ENCODE measurements at places on chromosomes 11 and 22. TPM values are rescaled to one million over a fixed set of nuclear protein-coding genes. Genes with fewer than 3 reads are reported as not detected.

- no peak for DNase-seq
Measured at GRCh38 chr22:46568102-46568809, 30.8 kb upstream of the CELSR1 start.

OR52A1 gene
- total RNA-seq, result not detected

CALCA gene
- not detected for total RNA-seq

DNA sequence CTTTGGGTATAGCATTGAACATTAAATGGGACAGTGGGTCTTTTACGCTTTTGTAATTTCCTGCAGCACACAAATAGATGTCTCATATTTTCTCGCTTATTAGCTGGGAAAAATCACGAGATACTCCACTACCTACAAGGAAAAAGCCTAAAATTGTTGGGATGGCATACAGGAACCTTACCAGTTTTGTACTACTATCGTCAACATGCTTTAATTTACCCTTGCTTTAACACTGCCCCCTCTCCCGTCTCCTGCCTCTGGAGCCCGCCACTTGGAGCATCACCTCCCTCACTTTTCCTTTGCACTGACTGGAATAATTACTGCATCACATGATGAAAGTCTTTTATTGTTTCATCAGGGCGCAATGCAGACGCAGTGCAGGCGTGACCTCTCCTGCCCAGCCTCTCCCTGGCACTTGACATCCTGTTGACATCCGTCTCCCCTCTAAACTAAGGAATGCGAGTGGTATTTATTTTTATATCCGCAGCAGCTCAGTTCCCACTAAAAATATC, 1.0 kb upstream of the FNBP4 start:
- DNase-seq, result peak; percentile 17

GRCh38 chr11:134181707-134182106, 42.1 kb downstream of the NCAPD3 start:
- no peak for DNase-seq

GRCh38 chr22:35498026-35498800, 42.4 kb upstream of the RASD2 start:
- no peak for DNase-seq

SMIM38 gene
- not detected for total RNA-seq

LTBP3 gene
- total RNA-seq, result 246 TPM

- no peak for DNase-seq
Measured at GRCh38 chr11:33655842-33656600, 44.6 kb downstream of the C11orf91 start.

DNA sequence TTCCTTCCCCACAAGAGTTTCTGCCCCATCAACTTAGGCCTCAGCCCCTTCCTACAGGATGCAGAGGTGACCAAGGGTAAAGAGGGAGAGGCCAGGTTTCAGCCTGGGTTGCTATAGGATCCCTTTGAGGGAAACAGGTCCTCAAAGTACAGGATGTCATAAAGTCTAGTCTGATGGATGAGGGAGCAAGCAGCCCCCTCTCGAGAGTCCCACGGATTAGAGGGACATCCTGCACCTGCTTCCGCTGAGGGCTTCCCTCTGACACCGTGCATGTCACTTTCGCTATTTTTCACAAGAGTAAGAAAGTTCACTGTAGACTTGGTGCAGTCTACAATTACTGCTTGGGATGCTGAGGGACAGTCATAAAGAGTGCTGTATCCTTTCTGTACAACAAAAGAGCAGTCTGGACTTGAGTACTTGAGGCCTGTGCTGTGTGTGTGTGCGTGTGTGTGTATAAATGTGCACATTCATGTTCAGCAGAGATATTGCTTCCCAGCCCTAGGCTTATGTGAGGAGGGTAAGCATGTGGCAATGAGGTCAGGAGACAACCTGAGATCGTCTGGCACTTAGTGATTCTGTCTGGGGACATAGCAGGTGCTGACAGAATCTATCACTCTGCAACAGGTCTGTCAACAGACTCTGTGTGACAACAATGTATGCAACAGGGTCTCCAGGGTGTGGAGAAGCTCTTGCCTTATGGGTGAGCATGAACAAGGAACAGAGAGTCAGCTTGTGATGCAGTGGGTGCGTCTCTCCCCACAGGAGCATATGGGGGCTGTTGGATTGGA, 18.0 kb upstream of the CHST1 start:
- DNase-seq, result no peak

DNA sequence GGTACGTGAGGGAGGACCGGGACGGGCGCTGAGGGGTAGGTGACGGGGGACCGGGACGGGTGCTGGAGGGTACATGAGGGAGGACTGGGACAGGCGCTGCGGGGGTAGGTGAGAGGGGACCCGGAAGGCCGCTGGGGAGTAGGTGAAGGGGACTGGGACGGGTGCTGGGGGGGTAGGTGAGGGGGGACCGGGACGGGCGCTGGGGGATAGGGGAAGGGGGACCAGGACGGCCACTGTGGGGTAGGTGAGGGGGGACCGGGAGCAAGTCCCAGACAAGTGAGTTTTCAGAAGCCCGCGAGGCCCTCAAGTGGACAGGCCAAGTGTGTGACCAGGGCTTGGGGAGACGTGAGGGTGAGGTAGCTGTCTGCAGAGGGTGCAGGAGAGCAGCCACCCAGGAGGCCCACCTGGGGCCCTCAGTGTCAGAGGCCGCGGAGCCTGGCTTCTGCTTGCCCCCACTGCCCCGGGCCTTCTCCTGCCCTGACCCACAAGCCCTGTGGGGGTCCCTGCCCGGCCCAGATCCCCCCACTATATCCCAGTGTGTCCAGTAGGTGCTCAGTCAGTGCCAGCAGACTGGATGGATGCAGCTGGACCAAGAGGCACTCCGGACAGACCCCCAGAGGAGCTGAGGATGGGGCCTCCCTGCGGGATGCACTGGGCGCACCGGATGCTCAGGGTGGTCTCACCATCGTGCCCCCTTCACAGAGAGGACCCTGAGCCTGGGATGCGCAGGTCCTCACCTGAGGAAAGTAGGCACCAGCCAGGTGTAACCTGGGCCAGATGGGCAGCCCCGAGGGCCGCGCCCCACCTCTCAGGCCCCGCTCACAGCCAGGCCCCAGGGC, 44.2 kb upstream of the TH start:
- DNase-seq, result no peak

DNA sequence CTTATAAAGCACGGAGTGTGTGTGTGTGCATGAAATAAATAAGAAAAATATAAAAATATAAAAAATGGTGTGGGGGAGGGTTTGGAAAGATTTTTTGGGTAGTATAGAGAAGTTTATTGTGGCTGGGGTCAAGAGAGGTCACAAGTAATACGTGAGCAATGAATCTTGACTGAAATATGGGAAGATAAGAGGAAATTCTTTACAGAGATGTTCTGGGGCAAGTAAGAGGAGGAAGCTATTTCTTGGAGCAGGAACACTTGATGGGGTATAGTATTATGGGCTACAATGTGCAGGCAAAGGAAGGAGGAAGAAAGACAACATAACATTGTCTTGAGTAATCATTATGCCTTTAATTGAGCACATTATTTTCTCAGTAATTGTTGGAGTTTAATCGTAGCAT, 2.1 kb downstream of the HBD start:
- DNase-seq, result no peak

All from CD8-positive, alpha-beta T cell (primary cell).